ENCODE measurements at places on chromosomes 1 and 21. TPM values are rescaled to one million over a fixed set of nuclear protein-coding genes. Genes with fewer than 3 reads are reported as not detected.

TMEM79 gene
- total RNA-seq, result 6.6 TPM

LAPTM5 gene
- total RNA-seq, result 3.7 TPM

CELA3A gene
- total RNA-seq, result 0.56 TPM

MYOCOS gene
- total RNA-seq, result not detected

SLC30A10 gene
- 0.08 TPM for total RNA-seq

EMC1 gene
- total RNA-seq, result 72.5 TPM

CR1 gene
- not detected for total RNA-seq

CFHR3 gene
- total RNA-seq, result not detected

CD48 gene
- total RNA-seq, result not detected

SLAMF7 gene
- 2.7 TPM for total RNA-seq

OR13G1 gene
- not detected for total RNA-seq

TMPRSS2 gene
- not detected for total RNA-seq

FGGY gene
- 8.2 TPM for total RNA-seq

OR2T35 gene
- total RNA-seq, result not detected

KCNJ9 gene
- total RNA-seq, result not detected

AGT gene
- total RNA-seq, result 1.5 TPM

FCAMR gene
- not detected for total RNA-seq

MRPS14 gene
- total RNA-seq, result 30.4 TPM

NFASC gene
- total RNA-seq, result 1.2 TPM

SYTL1 gene
- 2.2 TPM for total RNA-seq

SPATC1L gene
- total RNA-seq, result 30.8 TPM

HUNK gene
- not detected for total RNA-seq

C1orf87 gene
- total RNA-seq, result 1.0 TPM

PRR9 gene
- not detected for total RNA-seq

DTL gene
- total RNA-seq, result 13.7 TPM

POLR3C gene
- 30.5 TPM for total RNA-seq

OR10J1 gene
- not detected for total RNA-seq

NTMT2 gene
- total RNA-seq, result not detected

CACNA1E gene
- total RNA-seq, result not detected

OPRD1 gene
- total RNA-seq, result 0.16 TPM

SPRR2A gene
- not detected for total RNA-seq

USH2A gene
- total RNA-seq, result not detected

KRTAP21-2 gene
- total RNA-seq, result not detected
